Stimulated activated CD8-positive, alpha-beta memory T cell treated with anti-CD3 and anti-CD28 coated beads, Interleukin-2, amount 100 ng/mL, for 1 hour (primary cell): ENCODE measurements at places on chromosomes 2 and 18.

- no peak for DNase-seq
These were observed 87.5 kb downstream of the MSH2 start for GRCh38 chr2:47490406-47490805.

DNA sequence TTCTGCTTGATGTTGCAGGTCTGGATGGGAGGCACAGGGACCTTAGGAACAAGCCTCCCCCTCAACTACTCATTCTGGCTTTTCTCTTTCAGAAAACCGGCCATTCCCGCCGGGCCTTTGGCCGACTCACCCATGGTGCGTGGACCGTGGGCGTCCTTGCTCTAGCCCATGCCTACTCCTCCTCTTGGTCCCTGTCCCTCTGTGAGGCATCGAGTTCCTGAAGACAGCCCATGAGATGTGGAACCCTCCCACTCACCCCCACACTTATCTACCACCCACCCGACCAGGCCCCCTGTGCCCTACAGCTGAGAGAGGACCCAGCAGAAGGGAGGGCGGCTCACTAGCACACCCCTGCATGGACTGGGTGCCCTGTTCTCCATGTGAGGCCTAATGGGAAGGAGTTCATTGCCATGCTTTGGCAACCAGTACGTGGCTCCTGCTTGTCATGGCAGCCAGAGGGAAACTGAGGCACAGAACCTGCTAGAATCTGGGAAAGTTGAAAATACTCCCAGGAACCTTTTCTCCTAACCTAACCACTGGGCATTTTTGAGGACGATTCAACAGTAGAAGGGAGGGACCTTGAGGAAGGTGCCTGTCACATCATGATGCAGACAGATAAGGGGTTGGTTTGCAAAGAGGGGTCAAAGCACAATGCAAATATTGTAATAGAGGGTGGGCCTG is 8.5 kb downstream of the SPEG start:
- DNase-seq: no peak

- DNase-seq: no peak
These were observed 320.2 kb downstream of the NRXN1 start for GRCh38 chr2:50711714-50712113.

- DNase-seq: no peak
These were observed 1038.6 kb downstream of the SOCS6 start for GRCh38 chr18:71327441-71327840.

- no peak for DNase-seq
These were observed at the start of gene PTH2R for GRCh38 chr2:208406474-208407451. PTH2R (plus strand) TSS chr2:208406792; CDS start chr2:208407044, 252 bp downstream.

GRCh38 chr2:37020212-37020886 is 54.0 kb upstream of the STRN start:
- no peak for DNase-seq

DNA sequence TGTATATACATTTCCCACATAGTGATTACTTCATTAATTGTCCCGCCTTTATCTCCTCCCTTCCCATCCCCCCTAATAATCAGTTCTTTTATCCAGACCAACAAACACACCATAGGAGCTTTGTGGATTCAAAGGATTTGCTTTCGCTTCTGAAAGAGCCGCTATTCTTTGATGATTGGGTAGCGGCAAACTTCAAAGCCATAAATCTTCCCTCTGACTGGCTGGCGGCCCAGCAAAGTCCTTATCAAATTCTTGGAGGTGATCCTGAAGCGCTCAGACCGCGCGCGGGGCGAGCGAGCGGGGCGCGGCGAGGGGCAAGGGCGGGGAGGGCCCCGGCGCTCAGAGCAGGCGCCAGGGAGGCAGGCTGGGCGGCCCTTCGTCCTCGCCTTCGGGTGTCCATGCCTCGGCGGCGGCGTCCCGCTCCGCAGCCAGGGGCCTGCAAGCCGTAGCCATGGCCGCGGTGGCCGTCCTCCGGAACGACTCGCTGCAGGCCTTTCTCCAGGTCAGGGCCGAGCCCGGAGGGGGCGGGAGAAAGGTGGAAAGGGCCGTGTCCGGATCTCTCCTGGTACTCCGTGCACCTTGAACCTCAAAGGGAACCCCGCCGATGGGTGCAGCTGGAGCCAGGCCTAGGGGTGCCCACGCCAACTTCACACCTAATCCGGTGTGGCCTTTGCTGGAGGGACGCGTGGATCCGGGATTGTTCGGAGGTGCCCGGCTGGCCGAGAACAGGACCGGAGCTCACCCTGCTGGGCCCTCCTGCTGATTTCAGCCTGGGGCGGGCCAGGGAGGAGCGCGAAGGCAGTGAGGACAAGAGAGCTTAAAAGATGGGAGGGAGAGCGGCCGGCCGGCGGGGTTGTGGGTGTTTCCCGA is at the start of gene SP5:
SP5 (plus strand) TSS at position 276 of the 870 bp plus-strand sequence; CDS start at position 452, 176 bp downstream.
- DNase-seq: no peak

DNA sequence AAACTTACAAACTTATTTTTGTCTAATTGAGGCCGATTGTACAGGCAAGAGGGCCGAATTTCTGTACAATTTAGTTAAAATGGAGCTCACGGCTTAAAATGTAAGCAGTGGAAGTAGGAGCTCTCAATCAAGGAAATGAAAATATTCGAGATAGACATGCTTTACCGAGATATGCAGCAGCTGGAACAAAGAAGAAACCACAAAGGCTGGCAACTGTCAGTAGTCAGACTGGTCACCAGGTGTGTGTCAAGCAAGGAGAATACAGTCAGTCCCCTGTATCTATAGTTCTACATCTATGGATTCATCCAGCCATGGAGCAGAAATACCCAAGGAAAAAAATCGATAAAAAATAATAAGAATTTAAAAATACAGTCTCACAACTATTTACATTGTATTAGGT is 122.6 kb downstream of the WDSUB1 start:
- no peak for DNase-seq

DNA sequence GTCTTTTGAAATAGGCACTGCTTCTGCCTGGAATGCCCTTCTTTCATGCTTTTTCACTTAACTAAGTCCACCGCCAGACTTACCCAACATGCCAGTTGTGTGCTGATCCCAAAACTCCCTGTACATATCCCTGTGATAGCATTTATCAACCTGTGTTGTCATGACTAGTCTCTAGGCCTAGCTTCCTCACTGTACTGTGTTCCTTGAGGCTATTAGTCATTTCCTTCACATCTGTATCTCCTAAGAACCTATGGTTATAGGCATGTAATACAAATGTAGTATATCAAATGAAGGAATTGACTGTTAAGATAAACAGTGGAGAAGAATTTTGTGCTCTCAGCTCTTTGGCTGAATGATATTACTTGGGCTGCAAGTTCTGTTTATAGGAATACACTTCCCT is 184.3 kb downstream of the CYRIA start:
- no peak for DNase-seq

DNA sequence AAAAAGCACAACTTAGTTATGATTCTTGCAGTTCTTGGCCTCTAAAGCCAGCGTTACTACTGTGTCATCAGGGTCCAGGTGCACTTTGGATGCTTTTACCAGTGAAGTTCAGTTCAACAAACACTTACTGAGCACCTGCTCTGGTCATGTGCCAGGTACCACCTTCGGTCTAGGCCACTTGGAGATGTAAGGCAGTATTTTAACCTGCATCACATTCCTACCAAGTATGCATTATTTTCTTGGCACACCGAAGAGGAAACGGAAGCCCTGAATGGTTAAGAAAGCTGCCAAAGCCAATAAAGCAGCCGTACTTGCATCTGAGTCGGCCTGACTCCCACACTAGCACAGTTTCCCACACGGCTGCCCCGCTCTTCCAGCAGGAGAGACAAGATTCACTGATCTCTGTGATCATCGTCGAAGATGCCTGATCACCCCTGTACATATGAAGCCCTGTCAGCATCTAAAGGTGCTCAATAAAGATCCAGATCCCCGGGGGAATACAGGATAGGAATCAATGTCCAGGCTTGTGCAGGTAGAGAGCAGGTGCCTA is 427.1 kb downstream of the EIPR1 start:
- DNase-seq: no peak

- no peak for DNase-seq
These were observed 706 bp downstream of the UBXN2A start for GRCh38 chr2:23940718-23941620.

DNA sequence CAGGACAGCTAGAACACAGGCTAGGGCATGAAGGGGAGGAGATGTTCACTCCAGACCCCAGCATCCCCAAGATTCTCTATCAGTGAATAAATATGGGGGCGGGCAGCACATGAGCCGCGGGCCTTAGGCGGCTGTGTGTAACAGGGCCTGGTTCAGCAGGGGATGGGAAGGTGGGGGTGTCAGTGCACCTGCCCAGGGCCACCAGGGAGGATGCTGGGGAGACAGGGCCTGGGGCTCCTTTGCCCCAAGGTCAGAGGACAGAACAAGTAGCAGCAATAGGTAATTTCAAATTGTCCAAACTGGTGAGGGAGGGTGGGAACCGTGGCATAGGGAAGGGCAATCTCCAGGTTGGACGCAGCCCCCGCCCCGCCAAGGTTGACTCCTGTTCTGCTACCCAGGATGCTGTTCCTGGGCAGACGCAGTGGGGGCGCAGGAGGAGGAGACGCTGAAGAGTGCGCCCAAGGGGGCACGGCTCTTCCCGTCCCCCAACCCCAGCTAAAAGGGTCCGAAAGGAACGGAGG is 16.2 kb downstream of the CYP26B1 start:
- DNase-seq: no peak

- no peak for DNase-seq
These were observed 137.3 kb downstream of the CCDC148 start for GRCh38 chr2:158319269-158319668.

- DNase-seq: no peak
These were observed 4.1 kb upstream of the RMP24 start for GRCh38 chr18:35968278-35968880.

- no peak for DNase-seq
These were observed 1191.9 kb upstream of the SLC39A10 start for GRCh38 chr2:194464964-194465638.

DNA sequence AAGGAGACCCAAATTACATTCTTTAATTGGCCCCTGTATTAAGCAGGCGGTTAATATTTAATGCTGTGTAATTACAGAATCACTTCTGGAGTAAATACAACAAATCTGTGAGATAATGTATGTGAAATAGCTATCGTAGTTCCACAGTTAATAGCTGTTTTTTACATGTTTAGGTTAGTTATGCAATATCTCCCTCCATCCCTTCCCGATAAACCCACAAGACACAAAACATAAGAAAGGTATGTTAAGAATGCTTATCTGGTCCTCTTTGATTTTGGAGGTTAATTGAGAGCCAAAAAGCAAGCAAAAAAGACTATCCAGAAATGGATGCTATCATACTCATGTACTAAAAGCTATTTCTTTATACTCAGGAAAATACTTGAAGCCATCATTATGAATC is 49.1 kb downstream of the ZNF638 start:
- DNase-seq: no peak

DNA sequence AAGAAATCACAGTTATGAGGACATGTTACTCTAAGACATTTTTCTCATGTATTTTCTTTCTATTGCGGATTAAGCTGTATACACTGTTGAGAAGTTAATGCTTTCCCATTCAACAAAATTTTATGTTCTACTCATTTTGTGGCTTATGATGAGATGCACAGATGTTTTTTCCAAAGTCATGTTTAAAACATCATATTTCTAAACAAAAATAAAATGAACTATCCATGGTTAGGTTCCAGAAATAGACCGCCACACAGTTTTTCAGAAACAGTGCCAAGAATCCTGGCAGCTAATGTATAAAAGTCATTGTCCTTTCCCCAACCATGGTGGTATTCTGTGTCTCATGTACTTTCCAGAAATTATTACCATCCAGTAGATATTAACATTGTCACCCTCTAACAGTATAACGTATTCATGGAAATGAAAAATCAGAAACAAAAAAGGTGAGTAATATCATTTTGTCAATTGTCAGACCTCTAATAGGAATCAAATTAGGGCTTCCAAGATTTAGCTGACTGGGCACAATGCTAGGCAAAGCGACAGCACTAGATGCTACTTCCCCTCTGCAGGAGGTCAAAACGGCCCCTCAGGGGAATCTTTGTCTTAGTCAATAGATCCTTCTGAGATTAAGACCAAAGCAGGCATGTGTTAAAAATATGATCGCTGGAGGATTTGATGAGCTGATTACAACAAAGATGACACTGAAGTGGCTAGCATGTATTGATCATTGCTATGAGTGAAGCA is 54.4 kb upstream of the ZNF397 start:
- no peak for DNase-seq

DNA sequence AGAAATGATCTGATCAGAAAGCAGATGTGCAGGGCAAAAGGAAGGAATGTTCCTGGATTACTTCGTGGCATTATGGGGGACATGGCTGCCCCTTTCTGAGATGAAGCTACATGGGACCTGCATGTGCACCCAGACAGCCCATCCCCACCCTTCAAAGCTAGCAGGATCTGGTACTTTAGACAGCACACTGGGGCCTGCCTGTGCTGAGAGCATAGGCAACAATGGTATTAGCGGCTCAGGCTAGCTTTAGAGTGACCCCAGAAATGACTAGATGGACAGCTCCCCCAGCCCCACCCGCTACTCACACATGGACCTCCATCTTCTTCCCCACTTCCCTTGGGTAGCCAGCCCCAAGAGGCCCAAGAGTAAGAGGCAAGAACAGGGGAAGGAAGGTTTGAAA is 61.5 kb upstream of the NFE2L2 start:
- no peak for DNase-seq

DNA sequence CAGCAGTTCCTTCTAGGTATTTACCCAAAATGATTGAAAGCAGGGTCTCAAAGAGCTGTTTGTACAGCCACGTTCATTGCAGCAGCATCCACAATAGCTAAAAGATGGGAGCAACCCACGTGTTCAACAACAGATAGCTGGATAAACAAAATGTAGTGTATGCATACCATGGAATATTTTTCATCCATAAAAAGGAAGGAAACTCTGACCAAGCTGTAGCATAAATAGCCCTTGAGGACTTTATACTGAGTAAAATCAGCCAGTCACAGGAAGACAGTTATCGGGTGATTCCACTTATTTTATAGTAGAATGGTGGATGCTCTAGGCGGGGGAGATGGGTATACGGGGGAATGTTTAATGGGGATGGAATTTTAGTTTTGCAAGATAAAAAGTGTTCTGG is 7.5 kb downstream of the TRAPPC12 start:
- DNase-seq: no peak

GRCh38 chr18:2104620-2105462 is 466.5 kb downstream of the METTL4 start:
- DNase-seq: peak; percentile 7

- DNase-seq: no peak
These were observed 96.0 kb upstream of the ALKAL2 start for GRCh38 chr2:383888-384287.

DNA sequence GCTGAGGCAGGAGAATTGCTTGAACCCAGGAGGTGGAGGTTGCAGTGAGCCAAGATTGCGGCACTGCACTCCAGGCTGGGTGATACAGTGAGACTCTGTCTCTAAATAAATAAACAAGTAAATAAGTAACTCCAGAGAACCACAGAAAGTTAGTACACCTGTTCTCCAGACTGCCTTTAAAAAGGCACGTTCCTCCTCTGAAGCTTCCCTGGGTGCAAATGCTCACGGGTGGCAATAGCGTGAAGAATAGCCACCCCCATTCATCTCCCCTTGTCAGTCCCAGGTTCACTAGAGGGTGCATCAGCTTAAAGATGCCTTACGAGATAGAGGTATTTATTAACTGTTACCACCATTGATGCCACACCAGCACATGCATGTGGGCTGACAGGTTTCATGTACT is 64.3 kb upstream of the RTN4 start:
- no peak for DNase-seq
